ENCODE measurements at places on chromosomes 16 and 17. TPM values are rescaled to one million over a fixed set of nuclear protein-coding genes. Genes with fewer than 3 reads are reported as not detected.

DNA sequence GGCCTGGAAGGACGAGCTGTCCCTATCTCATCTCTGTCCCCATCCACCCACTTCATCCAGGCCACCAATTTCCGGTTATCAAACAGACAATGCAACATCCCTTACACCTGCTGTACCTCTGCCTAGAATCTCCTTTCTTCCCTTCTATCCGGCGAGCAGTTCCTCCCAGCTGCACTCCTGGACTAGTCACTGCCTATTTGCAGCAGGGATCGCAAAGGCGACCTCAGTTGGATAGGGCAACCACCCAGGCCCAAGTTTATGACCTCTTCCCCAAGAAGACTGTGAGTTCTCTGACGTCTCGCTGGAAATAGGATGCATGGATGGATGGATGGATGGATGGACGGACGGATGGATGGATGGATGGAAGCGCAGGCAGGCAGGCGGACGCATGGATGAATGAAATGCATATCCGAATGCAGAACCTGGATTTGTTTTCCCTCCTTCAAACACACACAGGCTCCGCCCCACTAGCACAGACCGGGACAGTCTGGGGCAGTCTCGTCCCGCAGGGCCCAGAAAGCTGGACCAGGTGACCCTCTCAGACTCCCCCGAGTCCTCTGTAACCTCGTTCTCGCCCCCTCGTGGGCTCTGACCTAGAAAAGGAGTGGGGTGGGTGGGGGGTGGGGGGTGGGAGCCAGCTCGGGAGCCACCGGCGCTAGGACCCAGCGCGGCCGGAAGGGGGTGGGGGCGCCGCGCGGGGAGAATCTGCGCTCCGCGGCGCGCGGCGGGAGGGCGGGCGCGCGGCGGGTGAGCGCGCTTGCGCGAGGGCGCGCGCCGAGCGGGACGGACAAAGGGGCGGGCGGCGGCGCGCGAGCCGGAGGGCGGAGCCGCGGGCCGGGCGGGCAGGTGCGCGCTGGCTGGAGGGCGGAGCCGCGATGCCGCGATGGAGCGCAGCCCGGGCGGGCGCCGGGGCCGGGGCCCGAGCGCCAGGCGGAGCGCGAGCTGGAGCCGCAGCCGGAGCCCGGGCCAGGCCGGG, at the start of gene SBK1:
TSS of gene SBK1 (plus strand) at position 875 of the 976 bp plus-strand sequence. CDS start 24,867 bp downstream, outside the sequence.
- H3K4me3 ChIP-seq: peak within 1 kb of the TSS; percentile 52
- DNase-seq: peak; percentile 46
- H3K36me3 ChIP-seq: peaks cover 2% of the 10 kb centered on the region
- peaks cover 9% of the 10 kb centered on the region for H3K4me1 ChIP-seq
- peak within 1 kb of the TSS; percentile 62 for H3K27ac ChIP-seq

DNA sequence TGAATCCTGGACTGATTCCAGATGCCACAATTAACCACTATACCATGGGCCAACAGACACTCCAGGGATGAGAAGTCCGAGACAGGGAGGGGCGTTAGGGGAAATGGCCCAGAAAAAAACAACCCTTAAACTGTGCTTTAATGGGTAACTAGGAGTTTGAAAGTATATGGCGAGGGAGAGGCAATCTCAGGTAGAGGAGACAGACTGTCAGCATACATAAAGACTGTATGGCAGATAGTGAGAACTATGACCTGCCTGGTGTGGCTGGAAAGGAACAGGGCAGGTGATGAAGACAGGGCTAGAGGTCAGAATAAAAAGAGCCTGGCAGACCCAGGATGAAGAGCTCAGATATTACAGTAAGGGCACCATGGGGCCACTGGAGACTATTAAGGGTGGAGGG, 8.1 kb downstream of the ZZEF1 start:
- H3K27ac ChIP-seq: no peak overlapping the region
- no peaks in the 10 kb centered on the region for H3K27me3 ChIP-seq
- peaks cover 14% of the 10 kb centered on the region for H3K4me1 ChIP-seq
- H3K4me3 ChIP-seq: no peak overlapping the region

- H3K27ac ChIP-seq: peak within 1 kb of the TSS; percentile 96
- DNase-seq: no peak
Observed at GRCh38 chr17:38748149-38748891, at the start of gene PCGF2. TSS of gene PCGF2 (minus strand) at chr17:38748336. CDS start at chr17:38740402, 7,934 bp downstream.

DNA sequence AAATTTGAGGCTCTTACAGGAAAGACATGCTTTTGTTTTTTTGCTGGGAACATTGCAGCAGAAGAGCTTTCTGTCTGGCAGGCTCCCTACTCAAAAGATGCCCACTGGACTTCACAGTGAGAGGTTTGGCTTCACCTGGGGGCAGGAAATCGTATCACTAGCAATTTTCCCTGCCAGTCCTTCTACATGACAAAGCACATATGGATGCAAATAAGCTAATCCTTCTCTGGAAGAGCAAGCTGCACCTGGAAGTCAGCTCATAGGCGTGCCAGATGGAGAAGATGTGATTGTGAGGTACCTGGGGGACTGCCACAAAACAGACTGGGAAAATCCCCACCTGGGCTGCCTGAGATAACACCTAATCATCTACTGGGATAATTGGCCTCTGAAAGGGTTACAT, 195.0 kb upstream of the CPHXL start:
- no peak overlapping the region for H3K27ac ChIP-seq
- no peaks in the 10 kb centered on the region for H3K36me3 ChIP-seq
- no peak for DNase-seq
- no peaks in the 10 kb centered on the region for H3K4me1 ChIP-seq
- no peak overlapping the region for H3K4me3 ChIP-seq

The KCNH6 gene
- total RNA-seq: not detected

The PDILT gene
- not detected for total RNA-seq

The AIPL1 gene
- not detected for total RNA-seq

The SULT1A2 gene
- not detected for total RNA-seq
